ENCODE measurements at places on chromosomes 2 and 18. TPM values are rescaled to one million over a fixed set of nuclear protein-coding genes. Genes with fewer than 3 reads are reported as not detected.

Gene HOXD12
- not detected for total RNA-seq

Gene SLC23A3
- 1.2 TPM for total RNA-seq

Gene EPG5
- total RNA-seq, result 79.1 TPM

Gene SLC30A3
- total RNA-seq, result 0.15 TPM

Gene COL6A3
- total RNA-seq, result 2,183 TPM

Gene ABCB11
- under 0.01 TPM for total RNA-seq

Gene ASB18
- total RNA-seq, result not detected

Gene PSMA8
- total RNA-seq, result not detected

Gene SOCS6
- 31.0 TPM for total RNA-seq

Gene TNFAIP6
- total RNA-seq, result 32.4 TPM

Gene CNOT9
- 40.7 TPM for total RNA-seq

Gene MYO5B
- not detected for total RNA-seq

Gene TTR
- total RNA-seq, result not detected

Gene CDH7
- total RNA-seq, result not detected

Gene FBLN7
- total RNA-seq, result 0.29 TPM

Gene L3MBTL4
- not detected for total RNA-seq

Gene PKDCC
- total RNA-seq, result 129 TPM

Gene GCKR
- total RNA-seq, result 0.17 TPM

Gene GKN1
- not detected for total RNA-seq

Gene GALNT13
- 0.17 TPM for total RNA-seq

Gene OBSL1
- 69.1 TPM for total RNA-seq

Gene PLEKHH2
- total RNA-seq, result 5.7 TPM

Gene KIF3C
- total RNA-seq, result 11.3 TPM

Gene TMEM87B
- 30.3 TPM for total RNA-seq

Gene PDCD1
- total RNA-seq, result not detected

Gene KLHL41
- total RNA-seq, result 9.8 TPM

Gene ICOS
- not detected for total RNA-seq

Gene UCN
- total RNA-seq, result 1.8 TPM
